ENCODE measurements at places on chromosomes 4 and X.

DNA sequence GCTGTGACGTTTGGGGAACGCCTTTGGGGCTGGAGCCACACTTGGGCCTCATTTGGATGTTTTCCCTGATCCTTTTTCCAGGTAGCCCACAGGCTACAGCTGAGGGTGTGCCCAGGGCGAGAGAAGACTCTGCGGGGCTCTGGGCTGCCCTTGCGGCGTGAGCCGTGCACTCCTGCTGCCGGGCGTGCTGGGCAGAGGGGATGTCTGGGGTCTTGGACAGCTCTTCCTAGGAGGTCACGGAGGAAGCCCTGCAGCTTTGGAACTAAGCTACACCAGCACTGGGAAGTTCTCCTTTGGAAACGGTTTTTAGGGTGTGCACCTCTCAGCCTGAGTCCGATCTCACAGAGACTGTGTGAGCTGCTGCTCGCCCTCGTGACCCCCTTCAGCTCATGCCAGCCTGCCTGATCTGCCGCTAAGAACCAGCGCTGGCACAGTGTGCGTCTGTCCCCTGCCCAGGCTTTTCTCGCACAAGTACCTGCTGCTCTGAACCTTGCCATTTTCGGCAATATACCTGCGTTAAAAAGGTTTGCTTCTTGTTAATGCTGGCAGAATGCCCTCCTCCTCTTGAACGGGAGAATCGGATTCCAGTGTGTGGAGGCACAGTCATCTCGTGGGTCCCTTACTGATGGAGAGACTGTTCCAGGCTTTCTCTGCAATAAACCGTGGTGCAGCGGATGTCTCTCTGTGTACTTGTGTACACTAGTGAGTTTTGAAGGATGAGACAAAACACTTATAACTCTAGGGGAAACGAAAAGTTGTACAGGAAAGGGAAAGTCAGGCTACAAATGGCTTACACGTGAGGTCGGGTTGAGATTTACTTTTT is 14.3 kb downstream of the MSANTD1 start:
- no peak for DNase-seq

- DNase-seq: no peak
Measured at GRCh38 chrX:78934866-78935265, 10.3 kb upstream of the P2RY10 start.

- no peak for DNase-seq
Measured at GRCh38 chrX:110733166-110733565, 62.5 kb downstream of the CHRDL1 start.

- no peak for DNase-seq
Measured at GRCh38 chr4:145797278-145797677, 117.3 kb downstream of the C4orf51 start.

GRCh38 chrX:40966213-40966820 is 118.9 kb upstream of the USP9X start:
- DNase-seq: no peak

GRCh38 chrX:136104936-136105335 is 42.4 kb upstream of the FHL1 start:
- no peak for DNase-seq

DNA sequence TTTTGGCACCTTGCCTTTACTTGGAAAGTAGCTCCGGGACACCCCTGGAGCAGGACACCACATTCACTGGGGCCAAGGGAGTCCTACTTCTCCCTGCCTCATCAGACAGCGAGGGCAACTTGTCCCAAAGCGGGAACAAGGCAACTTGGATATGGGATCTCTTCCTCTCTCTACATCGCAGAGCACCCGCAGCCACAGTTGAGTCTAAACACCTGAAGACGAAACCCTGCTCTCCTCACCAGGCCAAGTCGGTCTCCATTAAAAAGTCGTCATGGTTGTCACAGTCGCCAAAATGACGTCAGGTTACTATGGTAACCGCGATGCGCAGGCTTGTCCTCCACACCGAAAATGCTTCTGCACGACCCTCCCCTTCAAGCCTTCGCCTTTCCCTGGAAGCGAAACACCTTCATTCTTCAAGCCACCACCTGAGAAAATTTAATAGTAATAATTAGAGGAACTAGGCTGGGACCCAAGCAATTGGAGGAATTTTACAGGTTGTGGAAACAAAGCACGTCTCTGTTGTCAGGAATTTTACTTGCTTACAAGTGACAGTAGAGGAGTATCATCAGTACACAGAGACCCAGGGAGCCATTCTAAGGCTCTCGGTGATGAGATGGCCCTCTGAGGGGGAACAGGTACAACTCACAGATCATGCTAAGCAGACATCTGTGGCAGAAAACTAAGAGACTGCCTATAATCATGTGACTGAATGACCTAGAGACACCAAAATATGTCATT is 30.5 kb upstream of the TCEAL4 start:
- no peak for DNase-seq

GRCh38 chr4:179110816-179111215 is 1668.6 kb upstream of the AGA start:
- DNase-seq: no peak

GRCh38 chrX:135923353-135923752 is 29.8 kb downstream of the SAGE1 start:
- DNase-seq: no peak

DNA sequence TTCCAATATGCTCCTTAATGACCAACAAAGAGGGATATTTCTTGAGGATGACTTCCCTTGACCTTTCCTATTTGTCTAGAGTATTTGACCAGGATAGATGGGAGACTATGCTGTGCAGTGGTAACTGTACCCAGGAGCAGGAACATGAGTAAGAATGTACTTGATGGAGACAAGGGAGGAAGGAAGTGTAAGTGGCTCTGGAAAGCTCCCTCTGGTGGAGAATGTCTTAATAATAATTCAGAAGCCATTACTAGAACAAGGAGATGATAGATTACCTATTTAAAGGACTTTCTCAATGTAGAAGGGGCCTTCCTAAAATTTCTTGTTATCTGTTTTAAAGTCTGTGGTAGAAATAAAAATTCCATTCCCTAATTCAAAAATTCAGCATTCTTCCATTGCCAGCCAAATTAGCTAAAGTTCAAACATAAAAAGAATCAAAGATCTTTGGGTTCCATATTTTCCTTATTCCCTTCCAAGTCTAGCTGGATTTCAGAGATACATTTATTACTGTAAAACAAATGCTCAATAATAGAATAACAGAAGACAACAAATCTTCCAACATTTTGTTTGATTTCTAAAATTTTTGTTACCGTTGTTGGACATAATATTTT is 83.8 kb downstream of the GRID2 start:
- no peak for DNase-seq

GRCh38 chr4:74528178-74528577 is 83.2 kb downstream of the AREG start:
- no peak for DNase-seq

GRCh38 chrX:136525738-136526606 is 6.0 kb upstream of the VGLL1 start:
- DNase-seq: no peak

Measured in stimulated activated CD4-positive, alpha-beta T cell treated with anti-CD3 and anti-CD28 coated beads, Interleukin-1b, Interleukin-23, amount 100 ng/mL, for 1 hour (primary cell).